CD8-positive, alpha-beta memory T cell (primary cell): ENCODE measurements at places on chromosomes 1 and 21.

GRCh38 chr1:240096974-240097373 is 5.3 kb downstream of the FMN2 start:
- DNase-seq: no peak

GRCh38 chr1:180849031-180849775 is 63.5 kb upstream of the KIAA1614 start:
- no peak for DNase-seq

- no peak for DNase-seq
Measured at GRCh38 chr21:46636550-46637285, 1.2 kb downstream of the PRMT2 start.

DNA sequence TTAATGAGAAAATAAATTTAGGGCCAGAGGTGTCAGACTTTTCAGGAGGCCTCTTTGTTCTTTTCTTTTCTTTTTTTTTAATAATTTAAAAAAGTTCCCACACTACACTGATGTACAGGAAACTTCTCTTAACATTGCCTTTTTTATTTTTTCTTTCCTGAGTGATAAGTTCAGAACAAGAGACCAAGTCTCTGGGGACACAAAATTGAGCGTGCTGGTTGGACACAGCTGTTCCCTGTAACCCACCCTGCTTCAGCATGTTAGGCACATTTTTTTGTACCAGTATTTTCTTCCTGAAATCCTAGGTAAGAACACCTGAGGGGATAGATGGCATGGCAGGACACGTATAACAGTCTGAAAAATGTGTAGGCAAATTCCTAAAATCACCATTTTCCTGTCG is 50.1 kb downstream of the PBX1 start:
- DNase-seq: no peak

- DNase-seq: no peak
Measured at GRCh38 chr1:165858364-165858823, 31.0 kb downstream of the UCK2 start.

GRCh38 chr21:21996891-21997290 is 998.7 kb downstream of the NCAM2 start:
- no peak for DNase-seq

DNA sequence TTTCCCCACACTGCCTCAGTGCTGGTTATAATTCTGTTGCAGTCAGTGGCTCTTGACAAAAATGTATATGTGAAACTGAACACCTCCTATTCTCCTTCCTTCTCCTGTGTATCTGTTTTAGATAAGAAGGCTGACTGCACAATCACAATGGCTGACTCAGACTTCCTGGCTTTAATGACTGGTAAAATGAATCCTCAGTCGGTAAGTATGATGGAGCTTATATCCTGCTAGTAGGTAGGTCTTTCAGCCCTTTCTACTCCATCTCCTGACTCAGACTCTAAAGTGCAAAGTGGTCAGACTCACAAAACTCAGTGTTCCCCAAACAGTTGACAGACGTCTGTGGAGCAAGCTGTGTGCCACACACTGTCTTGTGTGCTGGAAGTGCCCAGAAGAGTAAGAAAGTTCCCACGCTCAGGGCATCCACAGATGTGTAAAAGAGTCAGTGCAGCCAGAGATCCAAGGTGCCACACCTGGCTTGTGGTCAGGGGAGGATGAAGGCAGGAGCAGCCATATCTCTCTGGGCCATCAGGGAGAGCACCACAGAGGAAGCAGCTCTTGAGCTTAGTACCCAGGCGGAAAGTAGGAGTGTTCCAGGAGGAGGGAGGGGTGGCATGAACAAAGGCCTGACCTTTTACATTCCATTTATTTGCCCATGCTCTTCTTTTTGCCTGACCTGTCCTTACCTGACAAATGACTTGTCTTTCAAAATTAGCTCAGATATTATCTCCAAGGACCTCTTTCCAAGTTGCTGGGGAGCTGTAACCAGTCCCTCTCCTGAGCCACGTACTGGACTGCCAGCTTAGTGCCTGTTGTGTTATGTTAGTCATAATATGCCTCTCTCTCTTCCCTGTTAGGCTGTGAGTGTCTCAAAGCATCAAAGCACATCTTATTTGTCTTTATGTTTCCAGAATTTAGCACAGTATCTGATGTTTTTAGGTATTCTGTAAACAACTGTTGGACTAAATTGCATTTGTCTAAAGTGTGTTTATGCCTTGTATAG is 14.0 kb upstream of the PODN start:
- no peak for DNase-seq

DNA sequence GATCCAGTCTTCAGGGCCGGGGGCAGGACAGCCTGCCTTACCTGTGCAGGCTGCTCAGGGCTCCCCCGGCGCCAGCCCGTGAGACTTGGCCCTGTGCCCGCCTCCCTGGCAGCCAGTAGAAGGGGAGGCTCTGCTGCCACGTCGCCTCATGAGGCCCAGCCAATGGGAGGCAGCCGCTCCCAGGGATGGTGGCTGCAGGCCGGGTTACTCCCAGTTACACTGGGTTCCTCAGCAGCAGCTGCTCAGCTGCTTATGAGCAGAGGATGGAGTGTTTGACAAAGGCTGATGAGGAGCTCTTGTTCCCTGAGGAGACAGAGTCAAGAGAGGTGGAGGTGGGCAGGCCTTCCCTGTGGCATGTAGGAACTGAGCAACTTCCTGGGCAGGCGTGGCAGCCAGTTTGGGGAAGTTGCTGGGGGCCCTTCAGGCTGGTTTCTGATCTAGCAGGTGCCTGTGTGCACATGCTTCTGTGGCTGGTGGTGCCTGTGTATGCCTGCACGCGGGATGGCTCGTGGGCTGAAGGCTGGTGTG is 5.5 kb downstream of the MFSD2A start:
- DNase-seq: peak; percentile 35

DNA sequence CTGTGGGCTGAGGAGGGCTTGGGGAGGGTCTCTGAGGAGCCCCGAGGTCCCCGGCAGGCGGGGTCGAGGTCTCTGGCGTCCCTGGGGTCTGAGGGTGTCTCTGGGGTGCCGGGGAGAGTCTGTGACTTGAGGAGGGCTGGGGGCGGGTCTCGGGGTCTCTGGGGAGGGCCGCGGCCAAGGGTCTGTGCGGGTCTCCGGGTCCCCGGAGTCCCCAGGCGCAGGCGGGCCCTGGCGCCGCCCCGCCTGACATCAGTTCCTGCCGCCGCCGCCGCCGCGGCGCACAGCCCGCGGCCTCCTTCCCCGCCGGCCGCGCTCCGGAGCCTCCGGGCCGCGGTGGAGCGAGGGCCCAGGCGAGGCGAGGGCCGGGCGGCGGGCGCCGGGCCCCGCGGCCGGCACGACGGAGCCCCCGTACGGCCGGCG is at the start of gene PLEKHM2:
Gene PLEKHM2 (plus strand): TSS at position 279 of the 420 bp plus-strand sequence. CDS start 239 bp downstream, outside the sequence.
- peak; percentile 11 for DNase-seq

DNA sequence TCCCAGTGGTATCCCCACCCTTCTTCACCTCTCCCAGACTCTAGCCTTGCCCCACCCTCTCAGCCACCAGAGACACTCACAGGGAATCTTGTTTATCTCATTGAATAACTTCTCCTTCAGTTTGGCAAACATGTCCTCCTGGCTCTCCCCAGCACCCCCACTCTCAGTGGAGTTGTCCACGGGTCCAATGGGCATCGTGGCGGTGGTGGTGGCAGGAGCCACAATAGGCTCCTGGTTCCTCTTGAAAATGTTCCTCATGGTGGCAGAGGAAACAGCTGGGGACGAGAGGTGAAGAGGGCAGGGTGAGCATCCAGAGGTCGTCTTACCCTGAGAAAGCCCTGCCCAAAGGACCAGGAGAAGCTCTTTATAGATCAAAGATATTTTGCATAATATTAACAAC is 104.7 kb downstream of the SYT2 start:
- no peak for DNase-seq

DNA sequence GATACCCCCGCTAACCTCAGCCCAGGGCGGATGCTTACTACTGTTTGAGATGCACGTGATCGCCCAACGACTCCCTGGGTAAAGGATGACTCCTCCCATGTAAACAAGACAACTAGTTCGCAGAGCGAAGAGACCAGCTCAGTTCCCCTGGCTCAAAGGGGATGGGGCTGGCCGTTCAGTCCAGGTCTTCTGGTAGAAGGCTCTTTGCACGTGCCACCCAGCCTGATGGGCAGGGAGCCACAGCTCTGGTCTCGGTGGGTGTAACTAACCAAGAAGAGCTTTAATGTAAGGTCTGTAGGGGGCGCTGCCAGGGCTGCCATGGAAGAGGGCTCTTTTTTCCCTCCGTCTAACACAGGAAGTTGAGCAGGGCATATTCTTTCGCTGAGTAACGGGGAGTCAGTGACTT is 49.4 kb upstream of the PARP1 start:
- peak; percentile 66 for DNase-seq

- no peak for DNase-seq
Measured at GRCh38 chr1:231643071-231643934, 16.7 kb downstream of the DISC1 start.

DNA sequence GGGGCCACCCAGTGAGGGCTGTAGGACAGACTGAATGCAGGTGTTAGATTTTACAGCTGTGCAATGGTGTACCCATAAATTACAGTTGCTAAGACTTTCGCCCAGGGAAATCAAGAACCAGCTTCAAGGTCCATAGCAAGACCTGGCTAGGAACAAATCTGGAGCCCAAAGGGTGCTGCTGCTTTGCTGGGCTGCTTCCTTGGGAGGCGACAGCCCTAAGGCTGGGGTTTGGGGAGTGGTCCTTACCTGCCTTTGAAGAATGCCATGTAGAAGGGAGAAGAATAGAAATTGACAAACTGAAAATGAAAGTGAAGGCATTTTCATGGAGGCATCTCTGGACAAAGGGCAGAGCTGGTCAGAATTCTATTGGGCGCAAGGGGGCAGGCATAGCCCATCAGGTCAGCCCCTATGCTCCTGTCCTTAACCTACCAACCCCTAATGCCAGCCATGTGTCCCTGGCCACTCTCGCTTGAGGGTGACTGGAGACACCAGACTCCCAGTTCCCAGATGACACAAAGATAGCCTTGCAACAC is 7.6 kb upstream of the ARHGEF19 start:
- DNase-seq: no peak

GRCh38 chr1:1441002-1441888 is 5.8 kb downstream of the VWA1 start:
- DNase-seq: peak; percentile 47

- DNase-seq: no peak
Measured at GRCh38 chr1:178868706-178869105, 2.2 kb downstream of the ANGPTL1 start.

GRCh38 chr21:42392731-42393442 is 3.0 kb downstream of the TMPRSS3 start:
- DNase-seq: no peak

DNA sequence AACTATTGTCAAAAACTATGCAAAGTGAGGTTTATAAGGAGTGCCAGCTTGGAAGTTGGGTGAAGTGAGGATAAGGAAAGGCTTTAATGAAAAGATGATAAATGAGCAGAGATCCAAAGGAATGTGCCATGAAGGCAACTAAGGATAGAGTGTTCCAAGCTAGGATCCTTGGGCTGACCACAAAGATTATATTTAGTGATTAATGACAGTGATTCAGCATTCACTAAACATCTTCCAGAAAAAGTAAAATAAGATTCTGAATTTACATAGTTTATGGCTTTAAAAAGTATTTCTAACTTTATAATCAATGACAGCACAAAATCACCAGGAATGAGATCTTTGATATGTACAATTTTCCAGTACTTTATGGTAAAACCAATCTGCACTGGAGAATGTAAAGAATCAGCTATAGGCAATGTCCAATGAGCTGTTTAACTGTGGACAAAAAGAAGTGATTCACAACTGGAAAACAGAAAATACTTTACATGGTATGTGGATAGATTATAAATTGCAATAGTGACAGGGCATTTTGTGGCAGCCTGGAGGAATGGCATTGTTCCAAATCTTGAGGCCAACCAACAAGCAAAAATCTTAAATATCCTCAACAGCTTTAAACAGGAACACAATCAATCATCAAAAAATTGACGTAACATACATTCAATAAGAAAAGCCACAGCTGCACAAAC is 91.2 kb upstream of the KCTD3 start:
- no peak for DNase-seq

GRCh38 chr1:203098445-203098844 is 12.6 kb upstream of the MYOG start:
- no peak for DNase-seq

GRCh38 chr1:221241157-221241556 is 361.9 kb downstream of the HLX start:
- no peak for DNase-seq

DNA sequence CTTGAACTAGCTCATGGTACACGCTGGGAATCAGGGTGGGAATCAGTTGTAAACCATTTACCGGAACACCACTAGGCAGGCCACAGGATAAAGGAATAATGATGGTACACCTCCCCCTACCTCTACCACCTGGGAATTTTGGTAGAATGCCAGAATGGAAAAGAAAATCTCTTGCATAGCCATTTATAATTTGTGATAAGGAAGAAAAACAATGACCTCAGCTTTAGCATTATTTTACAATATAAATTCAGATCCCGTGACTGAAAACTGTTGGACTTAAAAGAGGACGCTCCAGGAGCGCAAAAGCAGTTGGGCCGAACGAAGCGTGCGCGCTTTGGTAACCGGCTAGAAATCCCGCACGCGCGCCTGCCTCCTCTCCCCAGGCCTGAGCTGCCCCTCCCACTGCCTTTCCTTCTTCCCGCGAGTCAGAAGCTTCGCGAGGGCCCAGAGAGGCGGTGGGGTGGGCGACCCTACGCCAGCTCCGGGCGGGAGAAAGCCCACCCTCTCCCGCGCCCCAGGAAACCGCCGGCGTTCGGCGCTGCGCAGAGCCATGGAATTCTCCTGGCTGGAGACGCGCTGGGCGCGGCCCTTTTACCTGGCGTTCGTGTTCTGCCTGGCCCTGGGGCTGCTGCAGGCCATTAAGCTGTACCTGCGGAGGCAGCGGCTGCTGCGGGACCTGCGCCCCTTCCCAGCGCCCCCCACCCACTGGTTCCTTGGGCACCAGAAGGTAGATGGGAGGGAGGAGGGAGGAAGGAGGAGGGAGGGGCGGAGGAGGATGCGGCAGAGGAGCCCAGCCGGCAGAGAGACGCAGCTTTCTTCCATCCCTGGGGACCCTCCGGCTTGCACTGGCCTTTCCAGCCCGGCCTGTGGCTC is at the start of gene CYP4X1:
Gene CYP4X1 (plus strand): TSS at position 402 of the 873 bp plus-strand sequence. CDS start 149 bp downstream, at position 551.
- DNase-seq: no peak

GRCh38 chr1:152343006-152343405 is 16.8 kb downstream of the FLG2 start:
- no peak for DNase-seq

DNA sequence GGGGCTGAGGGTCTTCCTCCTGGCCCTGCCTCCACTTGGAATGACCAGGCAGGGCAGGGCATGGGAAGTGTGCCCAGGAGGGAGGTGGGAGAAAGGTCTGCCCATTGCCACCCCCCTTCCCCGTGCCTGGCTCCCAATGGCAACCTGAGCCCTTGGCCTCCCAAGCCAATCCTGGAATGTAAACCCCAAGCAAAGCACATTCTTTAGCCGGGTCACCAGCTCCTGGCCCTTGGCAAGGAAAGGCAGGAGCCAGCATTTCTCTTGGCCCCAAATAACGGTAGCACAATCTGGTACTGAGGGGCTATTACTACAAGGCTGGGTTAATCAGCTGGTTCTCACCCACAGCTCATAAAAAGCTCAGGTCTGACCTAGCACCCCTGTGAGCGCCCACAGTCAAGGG is 6.9 kb upstream of the NUAK2 start:
- no peak for DNase-seq
